ENCODE measurements at places on chromosomes 4 and X.

DNA sequence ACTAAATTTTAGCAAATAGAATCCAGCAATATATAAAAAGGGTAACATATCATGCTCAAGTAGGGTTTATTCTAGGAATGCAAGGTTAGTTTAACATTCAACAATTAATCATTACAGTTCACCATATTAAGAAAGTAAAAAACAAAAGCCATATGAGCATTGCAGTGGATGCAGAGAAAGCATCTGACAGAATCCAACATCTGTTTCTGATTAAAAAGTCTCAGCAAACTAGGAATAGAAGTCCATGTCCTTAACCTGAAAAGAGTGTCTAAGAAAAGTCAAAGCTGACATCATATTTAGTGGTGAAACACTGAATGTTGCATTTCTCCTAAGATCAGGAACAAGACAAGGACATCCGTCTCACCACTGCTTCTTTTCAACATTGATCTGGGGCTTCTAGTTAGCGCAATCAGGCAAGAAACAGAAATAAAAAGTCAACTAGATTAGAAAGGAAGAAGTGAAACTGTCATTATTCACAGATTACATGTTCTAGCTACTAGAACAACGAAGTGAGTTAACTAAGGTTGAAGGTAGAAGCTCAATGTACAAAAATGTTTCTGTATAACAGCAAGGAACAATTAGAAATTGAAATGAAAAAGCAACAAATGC lies 49.3 kb downstream of the MRPL1 start:
- no peak for DNase-seq

DNA sequence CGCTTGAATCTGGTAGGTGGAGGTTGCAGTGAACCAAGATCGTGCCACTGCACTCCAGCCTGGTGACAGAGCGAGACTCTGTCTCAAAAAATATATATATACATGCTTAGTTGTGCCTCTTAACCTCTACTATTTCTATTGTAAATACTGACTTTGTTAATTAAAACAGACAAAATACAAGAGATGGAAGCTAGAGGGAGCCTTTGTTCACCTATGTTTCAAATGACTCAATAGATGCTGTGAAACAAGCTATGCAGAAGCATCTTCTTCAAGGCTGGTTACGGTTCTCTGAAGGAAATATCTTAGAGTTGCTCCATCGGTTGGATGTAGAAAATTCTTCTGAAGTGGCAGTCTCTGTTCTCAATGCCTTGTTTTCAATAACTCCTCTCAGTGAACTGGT lies 6.2 kb downstream of the NCAPG start:
- DNase-seq: no peak

GRCh38 chr4:161530710-161531109 lies 633.1 kb downstream of the FSTL5 start:
- no peak for DNase-seq

DNA sequence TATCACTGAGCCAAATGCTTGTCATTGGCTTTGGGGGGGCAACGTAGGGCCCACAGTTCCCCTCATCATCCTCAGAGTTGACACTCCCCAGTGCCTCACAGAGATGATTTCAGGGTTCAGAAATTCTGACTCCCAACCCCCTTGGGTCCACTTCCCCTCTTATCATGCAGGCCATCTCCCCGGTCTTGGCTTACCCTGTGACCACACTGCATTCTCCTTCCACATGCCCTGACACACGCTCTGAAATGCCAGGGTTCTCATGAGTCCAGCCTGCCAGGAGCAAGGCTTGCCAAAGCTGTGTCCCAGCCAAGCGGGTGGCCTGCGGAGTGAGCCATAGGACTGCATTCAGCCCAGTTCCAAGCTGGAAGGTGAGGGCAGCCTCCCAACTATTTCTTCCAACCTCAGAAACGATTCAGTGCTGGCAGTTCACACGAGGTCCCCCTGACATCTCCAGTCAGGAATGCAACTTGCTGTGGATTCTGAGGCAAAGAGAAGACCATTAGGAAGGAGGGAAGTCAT lies 101.2 kb downstream of the SMIM20 start:
- DNase-seq: no peak

GRCh38 chr4:83536362-83537272 lies 709 bp downstream of the GPAT3 start:
- no peak for DNase-seq

- no peak for DNase-seq
These were observed 21.2 kb downstream of the DOK7 start for GRCh38 chr4:3484057-3484973.

GRCh38 chrX:123425471-123425870 lies 241.4 kb downstream of the GRIA3 start:
- DNase-seq: no peak

GRCh38 chr4:69025191-69025998 lies 70.9 kb upstream of the UGT2B7 start:
- DNase-seq: no peak

DNA sequence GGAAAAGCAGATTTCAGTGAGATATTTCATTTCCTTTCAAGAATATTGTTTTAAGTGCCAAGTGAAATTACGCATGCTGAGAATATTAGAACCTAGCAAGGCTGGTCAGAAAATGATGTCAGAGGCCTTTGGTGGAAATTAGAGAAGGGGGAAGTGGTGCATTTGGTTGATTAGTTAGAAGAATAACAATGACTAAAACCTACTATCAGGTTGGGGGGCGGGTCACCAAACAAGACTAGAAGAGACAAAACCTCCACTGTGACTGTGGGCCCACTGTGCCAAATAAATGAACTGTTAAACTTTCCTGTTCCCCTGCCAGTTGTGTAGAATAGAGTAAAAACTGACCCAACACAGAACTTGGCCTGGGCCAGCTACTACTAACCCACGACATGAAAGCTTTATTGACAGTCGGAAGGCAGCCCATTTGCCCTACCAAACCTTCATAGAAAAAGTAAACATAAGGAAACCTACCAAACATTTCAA lies 2.9 kb downstream of the RAPGEF2 start:
- DNase-seq: no peak

DNA sequence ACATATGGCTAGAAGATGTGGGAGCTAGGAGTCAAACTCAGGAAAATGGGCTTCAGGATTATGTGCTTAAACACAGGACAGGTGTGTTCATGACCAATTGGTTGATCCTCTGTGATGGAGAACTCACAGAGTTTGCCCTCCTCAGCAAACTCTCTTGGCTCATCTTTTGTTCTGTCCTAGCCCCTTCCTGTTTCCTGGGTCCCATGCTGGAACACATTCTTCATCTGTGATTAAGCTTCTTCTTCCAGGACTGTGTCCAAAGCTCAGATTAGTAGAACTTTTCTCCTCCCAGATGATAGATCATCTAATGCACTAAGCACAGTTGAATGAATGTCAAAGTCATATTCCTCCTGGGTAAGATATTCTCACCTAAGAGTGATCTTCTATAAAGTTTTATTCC lies 38.8 kb upstream of the TCEANC start:
- no peak for DNase-seq

GRCh38 chr4:94550352-94550751 lies 98.6 kb downstream of the PDLIM5 start:
- DNase-seq: no peak

DNA sequence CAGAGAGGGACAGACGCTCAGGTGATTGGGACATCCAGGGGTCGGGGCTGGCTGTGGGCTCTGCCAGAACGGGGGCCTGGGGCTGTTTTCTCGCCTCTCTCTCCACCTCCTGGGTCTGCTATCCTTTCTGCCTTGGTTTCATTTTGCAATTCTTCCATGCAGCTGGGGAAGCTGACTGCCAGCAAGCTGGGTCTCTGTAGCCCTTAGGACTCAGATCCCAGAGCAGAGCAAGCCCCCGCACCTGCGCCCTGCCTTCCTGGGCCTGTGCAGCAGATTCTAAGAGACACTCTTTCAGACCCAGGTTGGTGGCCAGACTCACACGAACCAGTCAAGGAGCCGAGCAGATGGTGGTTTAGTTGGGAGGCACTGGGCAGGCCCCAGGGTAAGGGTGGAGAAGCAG lies 59.1 kb upstream of the GRPEL1 start:
- no peak for DNase-seq

DNA sequence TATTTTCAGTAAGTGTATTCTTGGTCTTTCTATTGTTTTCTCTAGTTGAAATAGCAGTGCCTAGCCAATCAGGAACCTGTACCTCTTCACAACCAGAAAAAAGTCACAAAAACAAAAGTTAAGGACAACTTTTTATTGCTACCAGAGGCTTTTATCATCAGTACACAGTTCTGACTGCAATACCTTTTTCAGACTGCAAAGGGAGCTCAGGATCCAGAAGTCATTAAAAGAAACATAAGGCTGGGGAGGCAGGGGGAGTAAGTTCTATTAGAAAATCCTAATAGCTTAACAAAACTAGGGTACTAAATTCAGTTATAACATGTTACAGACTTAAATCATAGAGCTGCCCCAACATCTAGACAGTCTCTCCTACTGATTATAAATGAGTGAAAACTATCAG lies 28.8 kb downstream of the CCNI start:
- no peak for DNase-seq
